ENCODE measurements at places on chromosomes 12 and 14.

DNA sequence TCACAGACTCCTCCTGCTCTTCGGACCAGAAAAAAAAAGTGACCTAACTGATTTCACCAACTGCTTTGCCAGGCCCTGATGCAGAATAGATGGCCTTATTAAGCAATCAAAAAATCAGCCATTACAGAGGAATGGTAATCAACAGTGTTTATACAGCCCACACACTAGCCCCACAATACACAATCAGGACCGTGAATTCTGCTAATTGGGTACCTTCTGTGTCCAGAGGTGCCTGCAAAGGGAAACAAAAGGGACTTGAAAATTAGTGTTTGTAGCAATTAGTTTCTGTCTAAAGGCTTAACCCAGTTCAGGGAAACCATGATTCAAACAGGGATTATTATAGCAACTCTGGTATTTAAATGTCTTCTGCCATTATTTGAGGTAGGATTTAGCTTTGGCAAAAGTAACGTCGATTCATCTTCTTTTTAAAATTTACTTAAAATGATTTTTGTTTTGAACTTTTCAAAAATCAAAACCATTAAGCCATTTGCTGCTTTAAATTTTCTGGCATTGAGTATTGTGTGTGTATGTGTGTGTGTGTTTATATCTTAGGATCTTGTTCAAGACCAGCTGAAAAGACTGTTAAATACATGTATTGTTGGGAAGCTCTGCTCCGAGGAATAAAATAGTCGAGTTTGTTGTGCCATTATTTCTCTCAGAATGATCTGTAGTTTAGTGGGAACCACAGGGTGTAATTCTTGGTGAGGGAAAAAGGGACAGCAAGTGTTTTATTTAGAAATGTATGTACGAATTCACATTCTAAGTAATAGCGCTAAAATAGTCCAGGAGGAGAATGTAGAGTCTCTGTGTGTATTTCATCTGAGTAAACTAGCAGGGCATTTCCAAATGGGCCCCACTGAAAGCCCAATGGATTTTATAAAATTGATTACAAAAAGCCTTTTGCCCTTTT lies 156.1 kb downstream of the PTCSC3 start:
- peak; percentile 61 for DNase-seq

- no peak for DNase-seq
Observed at GRCh38 chr12:10073261-10073660, 25.5 kb downstream of the CLEC1A start.

DNA sequence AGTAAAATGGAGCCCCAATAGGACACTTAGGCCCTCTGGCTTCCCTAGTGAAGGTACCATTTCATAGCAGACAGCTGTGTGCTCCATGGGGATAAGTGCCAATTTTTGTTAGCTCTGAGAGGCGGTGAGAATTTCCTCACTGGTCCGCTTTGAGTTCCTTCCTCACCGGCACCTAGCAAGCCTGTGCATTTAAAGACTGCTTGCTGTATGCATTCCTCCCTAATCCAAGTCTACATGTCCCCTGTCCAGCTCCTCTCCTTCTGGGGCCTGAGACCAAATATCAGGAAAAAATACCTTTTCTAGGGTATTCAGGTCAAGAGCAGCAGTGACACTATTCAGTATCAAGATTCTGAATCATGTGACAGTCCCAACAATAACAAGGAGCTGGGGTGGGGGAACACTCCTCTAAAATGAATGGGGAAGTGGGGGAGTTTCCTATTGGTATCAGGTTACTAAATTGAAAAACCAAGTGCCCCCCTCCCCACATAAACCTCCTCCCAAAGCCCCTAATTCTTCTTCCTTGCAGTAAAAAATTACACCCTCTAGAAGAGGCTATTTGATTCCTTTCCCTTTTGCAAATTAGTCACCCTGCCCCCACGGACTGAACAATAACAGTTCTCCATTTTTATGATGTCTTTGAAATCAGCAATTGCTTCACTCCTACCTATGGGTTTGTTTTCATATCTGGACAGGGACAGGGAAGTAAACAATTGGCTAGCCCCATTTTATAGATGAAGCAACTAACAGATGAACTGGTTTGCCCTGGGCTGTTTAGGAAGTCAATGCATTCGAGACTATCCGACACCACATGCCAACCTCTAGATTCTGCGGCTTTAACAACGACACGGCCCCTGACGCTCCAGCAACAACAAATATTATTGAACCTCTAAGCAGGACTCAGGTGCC lies 28.9 kb downstream of the BCL11B start:
- no peak for DNase-seq

DNA sequence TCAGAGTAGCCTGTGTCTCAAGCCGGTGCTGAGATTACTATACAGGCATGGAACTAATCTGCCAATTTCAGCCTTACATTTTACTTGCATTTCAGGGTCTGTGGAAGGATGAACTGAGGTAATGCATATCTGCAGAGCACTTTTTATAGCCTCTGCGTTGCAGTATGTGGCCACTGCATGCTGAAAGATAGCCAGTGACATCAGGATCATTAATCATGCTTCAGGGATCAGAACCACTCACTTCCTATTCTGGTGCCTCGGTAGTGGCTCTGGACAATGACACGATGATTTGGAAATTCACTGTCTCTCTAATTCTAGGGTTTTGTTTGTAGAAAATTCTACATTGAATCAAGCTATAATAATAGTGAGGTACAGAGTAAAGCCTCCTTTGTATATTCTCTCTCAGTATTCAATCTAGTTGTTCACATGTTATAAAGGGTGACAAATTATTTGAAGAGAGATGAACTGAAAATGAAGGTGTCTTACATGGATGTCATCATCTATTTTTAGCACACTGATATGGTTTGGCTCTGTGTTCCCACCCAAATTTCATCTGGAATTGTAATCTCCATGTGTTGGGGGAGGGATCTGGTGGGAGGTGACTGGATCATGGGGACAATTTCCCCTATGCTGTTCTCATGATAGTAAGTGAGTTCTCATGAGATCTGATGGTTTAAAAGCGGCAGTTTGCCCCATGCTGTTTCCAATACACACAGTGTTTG lies 554.3 kb upstream of the MIS18BP1 start:
- no peak for DNase-seq

- no peak for DNase-seq
Observed at GRCh38 chr14:71467361-71467811, 464.8 kb upstream of the RGS6 start.

GRCh38 chr12:130097342-130097741 lies 64.9 kb upstream of the FZD10 start:
- DNase-seq = no peak

- no peak for DNase-seq
Observed at GRCh38 chr12:55718015-55718414, 2.2 kb downstream of the BLOC1S1 start.

DNA sequence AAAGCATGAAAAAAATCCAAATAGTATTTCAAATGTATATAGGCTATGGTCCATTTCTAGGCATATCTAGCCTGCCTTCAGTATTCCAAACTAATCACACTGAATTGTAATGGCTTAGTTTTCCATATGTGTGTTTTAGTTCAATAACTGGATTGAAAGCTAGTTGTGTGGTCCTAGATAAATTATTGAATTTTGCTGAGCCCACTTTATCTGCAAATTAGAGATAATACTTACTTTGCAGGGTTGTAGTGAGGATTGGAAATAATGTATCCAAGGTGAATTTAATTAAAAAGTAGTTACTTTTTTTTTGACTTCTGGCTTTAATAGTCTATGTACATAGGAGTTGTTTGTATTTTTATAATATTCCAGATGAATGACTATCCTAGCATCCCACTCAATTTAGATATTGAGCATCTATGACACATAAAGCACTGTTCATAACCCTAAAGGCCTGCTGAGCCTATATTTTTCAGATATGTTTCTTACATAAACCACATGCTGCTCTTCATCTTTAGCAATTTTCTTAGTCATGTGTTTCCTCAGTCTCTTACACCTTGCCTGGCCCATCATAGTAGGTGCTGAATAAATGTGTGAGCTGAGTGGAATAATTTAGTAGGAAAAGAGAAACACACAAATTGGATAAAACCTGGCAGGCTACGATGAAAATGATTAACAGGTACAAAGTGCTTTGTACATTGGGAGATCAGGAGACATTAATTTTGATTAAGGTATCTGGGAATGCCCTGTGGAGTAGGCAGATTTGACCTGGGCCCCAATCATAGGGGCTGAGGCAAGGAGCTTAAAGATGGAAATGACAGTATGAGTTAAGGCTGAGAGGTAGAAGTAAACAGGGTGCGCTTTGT lies 1.1 kb upstream of the ATP23 start:
- DNase-seq = no peak

GRCh38 chr14:34052658-34053014 lies 101.8 kb upstream of the EGLN3 start:
- DNase-seq = no peak

DNA sequence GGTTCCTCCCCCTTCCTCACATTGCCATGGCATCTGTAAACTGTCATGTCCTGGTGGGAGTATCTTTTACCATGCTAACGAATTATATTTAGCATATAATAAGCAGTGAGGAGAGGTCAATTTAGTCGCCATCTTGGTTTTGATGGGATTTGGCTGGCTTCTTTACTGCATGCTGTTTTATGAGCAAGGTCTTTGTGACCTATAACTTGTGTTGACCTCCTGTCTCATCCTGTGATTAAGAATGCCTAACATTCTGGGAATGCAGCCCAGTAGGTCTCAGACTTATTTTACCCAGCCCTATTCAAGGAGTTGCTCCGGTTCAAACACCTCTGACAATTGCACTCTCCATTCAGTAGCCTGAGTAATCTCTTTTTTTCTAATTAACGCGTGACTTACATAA lies 2.1 kb upstream of the EIF4B start:
- no peak for DNase-seq

DNA sequence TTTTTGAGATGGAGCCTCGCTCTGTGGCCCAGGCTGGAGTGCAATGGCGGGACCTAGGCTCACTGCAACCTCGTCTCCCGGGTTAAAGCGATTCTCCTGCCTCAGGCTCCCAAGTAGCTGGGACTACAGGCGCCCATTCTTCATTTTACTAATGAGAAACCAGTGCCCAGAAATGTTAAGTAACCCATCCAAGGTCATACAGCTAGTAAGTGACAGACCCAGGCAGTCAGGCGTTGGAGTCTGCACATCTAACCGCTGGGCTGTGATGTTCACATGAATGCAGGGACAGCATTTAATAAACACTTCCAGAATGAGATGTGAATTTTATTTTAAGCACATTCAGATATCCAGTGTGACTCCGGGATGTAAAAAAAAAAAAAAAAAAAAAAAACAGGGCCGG lies 1.3 kb upstream of the TRIP11 start:
- no peak for DNase-seq

GRCh38 chr14:85280074-85280473 lies 249.9 kb upstream of the FLRT2 start:
- DNase-seq = no peak

DNA sequence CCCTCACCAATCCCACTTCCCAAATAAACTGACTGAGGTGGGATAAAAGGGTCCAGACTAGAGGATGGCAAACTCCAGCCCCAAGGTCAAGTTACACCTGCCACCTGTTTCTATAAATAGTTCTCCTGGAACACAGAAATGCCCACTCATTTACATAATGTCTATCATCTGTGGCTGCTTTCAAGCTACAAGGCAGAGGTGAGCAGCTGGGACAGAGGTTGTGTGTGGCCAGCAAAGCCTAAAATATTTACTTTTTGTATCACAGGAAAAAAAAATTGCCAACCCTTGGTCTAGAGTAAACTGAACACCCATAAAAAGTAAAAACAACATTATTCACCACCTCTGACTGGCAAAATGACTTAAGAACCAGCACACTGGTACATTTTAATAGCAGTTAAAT lies 269.4 kb downstream of the RGS6 start:
- no peak for DNase-seq

- DNase-seq = no peak
Observed at GRCh38 chr12:27534765-27535161, 10.8 kb downstream of the PPFIBP1 start.

GRCh38 chr14:23533652-23534435 lies 17.7 kb downstream of the ZFHX2 start:
- no peak for DNase-seq

DNA sequence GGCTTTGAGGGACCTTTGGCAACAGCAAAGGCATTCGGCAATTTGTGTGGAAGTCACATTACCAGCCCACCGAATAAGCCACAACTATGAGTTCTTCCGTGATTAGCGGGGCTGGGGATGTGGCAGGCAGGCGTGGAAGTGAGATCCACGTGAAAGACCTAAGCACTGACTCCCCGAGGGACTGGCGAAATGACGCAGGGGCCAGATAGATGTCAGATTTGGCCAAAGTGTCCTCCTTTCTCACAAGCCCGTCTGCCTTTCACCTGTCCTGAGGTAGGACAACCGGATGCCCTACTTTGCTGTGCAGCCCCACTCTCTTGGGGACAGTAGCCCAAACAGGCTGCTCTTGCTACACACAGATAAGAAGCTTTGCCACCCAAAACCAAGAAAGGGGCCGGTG lies 54.5 kb downstream of the DPF3 start:
- no peak for DNase-seq

- no peak for DNase-seq
Observed at GRCh38 chr12:72063073-72063472, 124.4 kb downstream of the TPH2 start.

DNA sequence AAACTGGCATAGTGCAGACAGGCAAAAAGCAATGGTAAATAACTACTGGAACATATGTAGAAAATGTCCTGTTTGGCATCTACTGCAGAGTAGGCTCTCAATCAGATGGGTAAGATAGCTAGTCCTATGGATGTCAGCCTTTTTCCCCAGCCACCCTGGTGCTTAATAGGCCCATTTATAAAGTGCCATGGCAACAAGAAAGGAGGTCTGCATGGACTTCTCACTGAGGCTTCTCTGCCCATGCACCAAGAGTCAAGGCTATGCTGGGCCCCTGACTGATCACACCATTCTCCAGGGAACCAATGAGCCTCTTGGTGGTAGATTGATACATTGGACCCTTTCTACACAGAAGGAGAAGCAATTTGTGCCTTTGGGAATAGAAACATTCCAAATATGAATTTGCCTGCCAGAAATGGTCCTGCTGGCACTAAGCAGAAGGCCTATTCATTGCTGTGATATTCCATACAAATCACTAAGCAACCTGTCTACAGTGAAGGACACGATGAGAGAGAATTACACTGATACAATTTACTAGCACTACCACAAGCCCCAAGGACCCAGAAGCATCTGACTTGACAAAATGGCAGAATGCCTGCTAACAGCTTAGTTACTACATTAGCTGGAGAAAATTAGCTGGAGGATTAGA lies 43.8 kb downstream of the RESF1 start:
- no peak for DNase-seq

DNA sequence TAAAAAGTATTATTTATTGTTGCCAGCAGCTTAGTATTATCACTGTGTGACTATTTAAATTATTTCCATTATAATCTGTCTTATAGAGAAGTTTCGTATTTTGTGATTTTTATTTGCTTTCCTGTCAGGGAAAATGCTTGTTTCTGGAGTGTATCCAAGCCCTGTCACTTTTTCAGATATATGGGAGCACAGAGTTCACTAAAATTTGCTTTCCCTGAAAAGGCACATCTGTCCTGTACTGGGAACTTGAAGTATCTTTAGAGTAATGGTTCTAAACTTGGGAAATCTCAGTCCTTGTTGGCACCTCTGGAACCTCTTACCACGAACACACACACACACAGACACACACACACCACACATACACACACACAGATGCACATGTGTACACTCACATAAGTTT lies 39.3 kb upstream of the SSTR1 start:
- DNase-seq = no peak

GRCh38 chr12:62907561-62907960 lies 27.4 kb downstream of the PPM1H start:
- DNase-seq = no peak

- no peak for DNase-seq
Observed at GRCh38 chr14:53921027-53921426, 35.6 kb downstream of the BMP4 start.
